ENCODE measurements at places on chromosomes 2 and 18.

- DNase-seq, result no peak
These were observed 510.1 kb downstream of the TDRD15 start for GRCh38 chr2:21633911-21634310.

DNA sequence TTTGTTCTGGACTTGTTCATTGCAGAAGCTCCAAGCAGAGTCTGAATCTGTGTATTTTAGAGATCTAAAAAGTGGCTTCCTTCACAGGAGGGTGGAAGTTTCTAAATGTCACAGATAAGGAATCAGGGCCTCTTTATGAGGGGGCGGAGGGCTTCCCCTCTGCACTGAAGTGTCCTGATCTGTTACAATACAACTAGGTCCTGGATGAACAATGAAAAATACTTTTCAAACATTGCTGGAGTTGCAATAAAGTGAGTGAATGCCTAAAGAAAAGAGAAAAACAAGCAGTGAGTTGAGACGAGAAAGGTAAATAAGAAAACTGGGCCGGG is 179.3 kb upstream of the HDAC4 start:
- DNase-seq, result no peak

DNA sequence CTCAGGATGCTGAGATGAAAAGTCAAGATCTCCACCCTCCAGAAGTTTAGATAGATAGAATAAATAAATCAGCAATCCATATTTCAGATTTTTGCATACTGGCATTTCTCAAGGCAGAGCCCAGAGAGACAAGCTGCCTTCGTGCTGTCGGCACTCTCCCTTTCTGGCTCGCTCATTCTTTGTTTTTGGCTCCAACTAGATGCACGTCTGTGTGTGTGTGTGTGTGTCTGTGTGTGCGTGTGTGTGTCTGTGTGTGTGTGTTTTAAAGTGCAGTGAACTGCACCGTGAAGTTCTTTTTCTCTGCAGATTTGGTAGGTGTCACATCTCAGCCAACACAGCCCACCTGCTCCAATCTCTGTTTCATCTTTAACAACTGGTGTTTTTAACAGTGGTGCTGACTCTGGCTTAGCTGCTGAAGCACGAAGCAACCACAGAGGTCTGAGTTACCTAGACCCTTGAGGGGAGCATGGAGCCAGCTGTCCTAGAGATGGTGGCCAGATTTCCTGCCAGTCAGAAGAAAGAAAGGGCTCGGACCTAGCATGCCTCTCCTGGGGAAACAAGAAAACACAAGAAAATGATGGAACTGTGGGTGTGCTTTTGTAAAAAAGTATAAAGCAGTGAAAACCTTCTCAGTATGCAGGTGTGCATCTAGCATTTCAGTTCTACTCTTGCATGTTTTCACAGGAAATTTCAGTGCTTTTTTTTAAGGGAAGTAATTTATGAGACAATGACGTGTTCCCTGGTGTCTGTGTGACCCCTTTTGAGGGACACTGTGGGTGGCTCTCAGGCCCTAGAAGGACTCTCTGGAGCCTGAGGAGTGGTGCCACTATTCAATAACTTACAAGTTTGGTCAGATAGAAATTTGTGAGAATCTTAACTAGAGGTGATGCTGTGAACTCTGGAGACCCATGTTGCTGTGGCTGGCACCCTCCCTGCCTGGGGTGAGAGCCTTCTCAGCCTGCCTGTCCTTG is 364.3 kb downstream of the RNF144A start:
- DNase-seq, result no peak

DNA sequence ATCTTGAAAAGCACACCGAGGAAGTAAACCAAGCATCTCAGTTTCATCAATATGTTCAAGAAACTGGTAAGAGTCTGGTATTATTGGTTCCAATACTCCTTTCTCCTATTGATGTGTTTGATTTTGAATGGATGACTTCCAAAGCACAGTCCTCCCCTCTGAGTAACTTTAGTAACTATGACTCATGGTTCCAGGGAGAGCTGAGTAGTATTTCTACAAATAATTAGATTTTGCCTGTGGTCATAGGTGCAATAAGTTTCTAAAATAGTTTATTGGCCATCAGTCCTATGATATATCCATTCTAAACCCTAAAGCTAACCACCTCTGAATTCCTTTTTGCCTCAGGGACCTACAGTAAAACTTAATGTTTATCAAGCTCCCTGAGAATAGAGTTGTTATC is 352.4 kb downstream of the XIRP2 start:
- DNase-seq, result no peak

DNA sequence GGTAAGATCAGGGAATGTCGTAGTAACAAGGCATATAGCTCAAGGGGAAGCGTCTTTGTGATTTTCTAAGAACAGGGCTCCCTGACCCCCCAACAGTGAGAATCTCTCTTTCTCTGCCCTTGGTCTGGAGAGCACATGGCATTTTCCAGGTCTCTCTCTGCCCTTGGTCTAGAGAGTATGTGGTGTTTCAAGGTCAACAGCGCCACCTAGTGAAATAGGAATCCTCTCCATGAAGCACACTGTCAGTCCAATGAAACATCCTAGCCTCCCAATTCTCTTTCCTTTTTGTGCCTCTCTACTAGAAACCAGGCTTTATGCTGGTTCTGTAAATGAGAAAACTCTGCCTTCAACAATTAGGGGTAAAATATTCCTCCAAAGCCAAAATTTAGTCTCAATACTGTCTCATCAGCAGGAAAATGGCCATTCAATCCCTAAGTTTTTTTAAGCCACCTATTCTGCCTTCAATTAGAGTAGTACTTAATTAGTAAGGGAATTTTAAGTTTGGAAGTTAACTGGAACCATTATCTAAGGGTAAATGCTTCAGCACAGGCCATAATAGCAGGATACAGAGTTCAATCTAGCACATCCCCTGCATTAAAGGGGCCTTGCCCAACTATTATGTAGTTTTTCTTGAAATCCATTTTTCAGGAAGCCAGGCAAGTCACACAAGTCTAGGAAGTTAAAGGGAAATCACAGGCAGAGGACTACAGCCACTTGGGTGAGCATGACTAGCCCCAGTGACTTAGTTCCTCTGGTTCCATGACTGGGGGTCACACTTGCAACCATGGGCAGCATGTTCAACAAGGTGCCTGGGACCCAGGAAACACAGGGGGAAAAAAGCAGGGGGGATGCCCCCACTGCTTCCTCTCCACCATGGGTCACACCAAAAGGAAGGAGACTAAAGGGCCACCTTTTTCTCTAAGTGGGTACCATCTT is 12.4 kb downstream of the DYM start:
- DNase-seq, result peak; percentile 90

GRCh38 chr2:167122389-167122788 is 234.1 kb downstream of the XIRP2 start:
- no peak for DNase-seq

DNA sequence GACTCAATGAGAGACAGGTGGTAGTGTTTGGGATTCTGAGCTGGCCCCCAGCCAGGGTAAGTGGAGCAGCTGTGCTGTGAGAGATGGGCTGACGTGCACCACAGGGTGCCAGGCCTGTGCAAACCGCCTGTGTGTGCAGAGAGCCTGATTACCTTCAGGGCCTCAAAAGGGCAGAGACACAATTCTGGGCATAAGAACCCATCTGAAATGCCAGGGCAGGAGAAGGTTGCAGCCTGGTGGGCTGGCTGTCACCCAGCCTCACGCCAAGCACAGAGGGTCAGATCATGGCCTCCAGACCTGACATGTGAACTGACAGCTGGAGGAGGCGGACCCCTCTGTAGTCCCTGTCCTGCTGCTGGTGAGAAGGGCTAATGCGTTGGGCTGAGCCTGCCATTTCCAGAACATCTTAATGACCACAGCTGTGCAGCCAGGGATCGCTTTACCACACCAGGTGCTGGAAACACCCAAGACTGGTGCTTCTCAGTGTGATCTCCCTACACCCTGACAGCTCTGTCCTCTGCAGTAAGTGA is 100.9 kb downstream of the ARL4C start:
- DNase-seq, result no peak

- no peak for DNase-seq
These were observed 85.3 kb upstream of the CYTIP start for GRCh38 chr2:157528963-157529751.

GRCh38 chr2:196594158-196594557 is 45.4 kb upstream of the CCDC150 start:
- no peak for DNase-seq

DNA sequence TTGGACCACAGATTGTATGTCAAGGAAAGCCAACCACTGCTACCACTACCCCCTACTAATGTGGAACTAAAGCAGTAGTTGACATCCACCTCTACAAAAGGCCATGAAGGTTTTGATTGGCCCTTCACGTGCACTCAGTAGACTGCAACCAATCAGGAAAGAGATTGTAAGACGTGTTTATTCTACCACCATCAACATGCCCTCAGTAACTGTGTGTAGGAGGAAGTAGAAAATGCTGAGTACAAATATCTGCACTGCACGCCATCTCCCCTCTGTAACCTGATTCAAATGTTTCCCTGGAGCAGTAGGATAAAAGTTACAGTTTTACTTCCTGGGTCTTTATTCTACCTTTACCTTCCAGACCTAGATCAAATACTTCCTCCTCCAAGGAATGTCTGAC is 2.9 kb upstream of the CASP10 start:
- peak; percentile 27 for DNase-seq

GRCh38 chr2:219491278-219491963 is 7.3 kb upstream of the GMPPA start:
- no peak for DNase-seq

DNA sequence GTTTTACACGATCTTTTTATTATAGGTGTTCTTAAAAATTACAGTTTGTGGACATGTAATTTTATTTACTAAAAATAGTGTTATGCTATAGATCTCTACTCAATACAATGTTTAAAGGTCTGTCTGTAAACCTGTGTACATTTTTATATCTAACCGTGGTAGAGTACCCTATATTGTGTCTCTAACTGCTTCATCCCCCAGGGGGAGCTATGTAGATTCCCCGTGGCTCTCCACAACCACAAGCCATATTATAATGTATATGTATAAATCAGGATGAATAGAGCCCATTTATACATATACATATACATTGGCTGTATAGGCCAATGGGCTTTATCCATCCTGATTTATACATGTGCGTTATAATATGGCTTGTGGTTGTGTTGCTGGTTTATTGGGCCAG is 59.4 kb downstream of the ADAM23 start:
- no peak for DNase-seq

GRCh38 chr2:192544371-192544955 is 349.7 kb upstream of the TMEFF2 start:
- DNase-seq, result no peak

DNA sequence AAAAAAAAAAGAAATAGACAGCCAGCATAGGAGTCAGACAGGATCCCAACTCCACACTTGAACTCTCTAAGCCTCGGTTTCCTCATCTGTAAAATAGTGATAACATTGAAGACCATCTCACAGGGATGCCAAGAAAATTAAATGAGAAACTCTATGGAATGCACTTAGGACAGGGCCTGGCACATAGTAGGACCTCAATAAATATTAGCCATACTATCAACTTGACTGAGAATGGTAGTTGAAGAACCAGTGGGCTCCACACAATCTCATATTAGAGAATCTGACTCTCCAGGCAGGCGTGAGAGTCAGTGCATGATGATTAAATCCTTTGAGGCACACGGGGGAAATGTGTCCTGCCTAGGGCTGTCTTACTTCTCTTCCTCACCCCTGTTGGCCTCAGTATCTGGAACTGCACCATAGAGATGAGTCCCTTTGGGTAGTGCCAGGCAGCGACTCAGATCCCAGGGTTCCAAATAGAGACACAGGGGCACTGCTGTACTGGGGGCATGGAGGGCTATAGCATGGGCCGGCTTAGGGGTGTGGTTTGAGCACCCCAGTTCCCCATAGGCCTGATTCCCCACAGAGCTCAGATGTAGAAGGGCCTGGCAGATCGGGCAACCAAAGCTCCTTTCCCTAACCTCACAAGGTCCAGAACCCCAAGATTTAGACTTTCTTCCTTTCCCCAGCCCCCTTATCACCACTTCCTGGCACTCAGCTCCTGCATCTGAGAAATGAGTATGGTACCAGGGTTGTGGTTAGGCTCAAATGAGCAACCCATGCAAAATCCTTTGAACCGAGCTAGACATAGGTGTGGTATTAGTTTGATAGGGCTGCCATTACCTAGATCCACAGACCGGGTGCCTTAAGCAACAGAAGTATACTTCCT is 51.3 kb upstream of the CAB39 start:
- DNase-seq, result peak; percentile 74

DNA sequence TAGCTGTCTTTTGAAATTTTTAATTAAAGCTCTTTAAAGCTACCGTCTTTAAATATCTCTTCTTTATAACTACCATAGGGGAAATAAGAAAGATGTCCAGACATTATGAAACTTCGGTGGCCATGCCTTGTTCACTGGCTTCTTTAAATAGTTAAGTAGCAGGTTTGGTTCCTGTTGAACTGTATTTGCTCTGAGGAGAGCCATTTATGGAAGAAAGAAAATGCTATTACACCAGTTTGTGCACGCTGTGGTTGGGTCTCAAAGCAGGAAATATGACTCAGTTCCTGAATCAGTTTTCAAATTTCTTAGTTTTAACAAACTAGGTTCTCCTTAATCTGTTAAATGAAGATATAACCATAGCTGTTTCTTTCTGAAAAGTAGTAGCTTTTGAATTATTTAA is 12.2 kb downstream of the ARPC2 start:
- peak; percentile 70 for DNase-seq

- DNase-seq, result no peak
These were observed 22.0 kb upstream of the TGIF1 start for GRCh38 chr18:3427944-3428343.

GRCh38 chr2:127424598-127425520 is 6.6 kb downstream of the PROC start:
- no peak for DNase-seq

- DNase-seq, result no peak
These were observed 11.1 kb upstream of the RAB17 start for GRCh38 chr2:237601453-237602116.

GRCh38 chr2:173264603-173265366 is 89.9 kb upstream of the CDCA7 start:
- DNase-seq, result peak; percentile 74

GRCh38 chr2:206125901-206126300 is 33.3 kb downstream of the NDUFS1 start:
- DNase-seq, result no peak

DNA sequence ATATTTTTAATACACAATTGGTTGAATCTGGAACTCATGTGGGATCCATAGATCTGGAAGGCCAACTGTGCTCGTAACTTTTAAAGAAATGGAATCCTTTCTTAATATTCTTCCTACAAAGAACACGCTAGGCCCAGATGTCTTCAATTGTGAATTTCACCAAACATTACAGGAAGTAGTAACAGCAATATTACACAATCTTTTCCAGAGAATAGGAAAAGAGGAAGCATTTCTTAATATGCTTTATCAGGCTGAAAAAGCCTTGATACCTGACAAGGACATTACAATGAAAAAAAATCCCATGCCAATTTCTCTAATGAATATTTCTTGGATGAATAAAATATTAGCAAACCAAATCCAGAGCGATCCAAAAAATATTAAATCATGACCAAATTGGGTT is 80.3 kb upstream of the HAAO start:
- DNase-seq, result no peak

All from hematopoietic multipotent progenitor cell treated with erythropoietin and hydrocortisone succinate and interleukin-3 and kit ligand, for 6 days (in vitro differentiated cells).